GM12892 (cell line): ENCODE measurements at places on chromosomes 6 and 20.

DNA sequence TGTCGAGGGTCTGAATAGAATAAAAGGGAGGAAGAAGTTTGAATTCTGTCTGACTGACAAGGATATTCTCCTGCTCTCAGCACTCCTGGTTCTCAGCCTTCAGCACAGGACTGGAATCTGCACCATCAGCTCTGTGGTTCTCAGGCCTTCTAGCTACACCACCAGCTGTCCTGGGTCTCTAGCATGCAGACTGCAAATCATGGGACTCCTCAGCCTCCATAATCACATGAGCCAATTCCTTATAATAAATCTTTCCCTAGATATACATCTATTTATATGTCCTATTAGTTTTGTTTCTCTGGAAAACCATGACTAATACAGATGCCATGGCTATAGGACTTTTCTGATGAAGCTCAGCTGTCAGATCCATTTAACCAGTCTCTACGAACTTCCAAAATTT, 132.8 kb upstream of the ECI2 start:
- no peak for DNase-seq

DNA sequence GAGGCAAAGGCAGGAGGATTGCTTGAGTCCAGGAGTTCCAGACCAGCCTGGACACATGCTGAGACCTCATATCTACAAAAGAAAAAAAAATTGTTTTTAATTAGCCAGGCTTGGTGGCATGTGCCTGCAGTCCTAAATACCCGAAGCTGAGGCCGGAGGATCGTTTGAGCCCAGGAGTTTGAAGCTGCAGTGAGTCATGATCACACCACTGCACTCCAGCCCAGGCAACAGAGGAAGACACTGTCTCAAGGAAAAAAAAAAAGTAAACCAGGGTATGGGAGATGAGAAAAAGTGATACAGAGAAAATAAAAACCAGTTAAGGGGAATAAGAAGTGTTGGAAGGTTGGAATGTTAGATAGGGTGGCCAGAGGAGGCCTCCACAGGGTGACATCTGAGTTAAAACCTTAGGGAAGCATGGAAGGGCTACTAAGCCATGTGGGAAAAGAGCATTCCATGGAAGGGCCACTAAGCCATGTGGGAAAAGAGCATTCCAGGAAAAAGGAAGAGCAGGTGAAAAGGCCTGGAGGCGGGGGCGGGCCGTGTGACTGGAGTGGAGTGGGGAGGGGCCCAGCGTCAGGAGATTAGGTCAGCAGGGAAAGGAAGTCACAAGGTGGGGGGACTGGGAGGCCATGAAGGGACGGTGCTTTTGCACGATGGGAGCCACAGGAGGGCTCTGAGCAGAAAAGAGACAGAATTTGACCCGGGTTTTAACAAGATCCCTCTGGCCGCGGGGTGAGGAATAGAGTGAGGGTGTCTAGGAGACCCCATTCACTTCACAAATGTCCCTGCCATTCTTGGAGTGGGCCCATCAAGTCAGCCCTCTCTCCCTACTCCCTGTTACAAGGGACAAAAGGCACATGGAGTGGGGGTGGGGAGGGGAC, 18.3 kb downstream of the CPNE5 start:
- no peak for DNase-seq

DNA sequence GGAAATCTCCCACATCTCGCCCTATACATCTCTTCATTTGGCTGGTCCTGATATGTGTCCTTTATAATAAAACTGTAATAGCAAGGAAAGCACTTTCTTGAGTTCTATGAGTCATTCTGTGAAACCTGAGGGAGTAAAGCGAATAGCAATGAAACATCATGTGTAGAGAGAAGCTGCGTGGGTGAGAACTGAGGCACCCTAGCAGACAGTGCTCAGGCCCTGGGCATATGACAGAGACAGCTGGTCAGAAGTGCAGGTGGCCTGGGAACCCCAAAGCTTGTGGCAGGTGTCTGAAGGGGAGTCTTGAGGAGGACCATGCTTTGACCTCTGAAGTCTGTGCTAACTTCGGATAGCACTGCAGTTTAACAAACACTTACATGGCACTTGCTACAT, 1.3 kb upstream of the BLOC1S5 start:
- DNase-seq = no peak

- no peak for DNase-seq
Measured at GRCh38 chr6:10722570-10722819, 375 bp upstream of the TMEM14C start.

GRCh38 chr20:48106428-48106827, 321.1 kb upstream of the SULF2 start:
- DNase-seq = no peak

- no peak for DNase-seq
Measured at GRCh38 chr6:134750669-134751068, 199.2 kb downstream of the ALDH8A1 start.

DNA sequence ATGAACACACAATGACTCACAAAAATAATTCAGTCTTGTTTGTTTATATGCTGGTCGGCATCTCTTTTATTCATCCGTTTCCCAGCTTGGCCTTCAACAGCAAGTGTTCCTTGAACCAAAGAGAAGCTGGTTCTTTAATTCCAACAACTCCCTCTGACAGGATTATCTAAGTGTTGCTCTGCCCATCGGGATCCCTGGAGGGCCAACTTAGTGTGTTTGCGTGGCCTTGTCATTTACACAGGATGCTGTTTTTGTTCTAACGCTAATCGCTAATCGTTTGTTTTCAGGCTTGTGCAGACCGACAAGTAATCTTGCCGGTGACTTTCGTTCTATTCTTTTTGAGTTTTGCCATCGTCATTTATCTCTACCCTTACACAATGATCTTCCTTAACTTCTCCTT, 267.4 kb upstream of the EXOC2 start:
- no peak for DNase-seq

GRCh38 chr6:129500958-129501739, 208.8 kb downstream of the ARHGAP18 start:
- no peak for DNase-seq

GRCh38 chr6:168012431-168013249, 15.2 kb downstream of the KIF25 start:
- DNase-seq = no peak

- DNase-seq = no peak
Measured at GRCh38 chr6:90222724-90223198, 73.9 kb downstream of the BACH2 start.

DNA sequence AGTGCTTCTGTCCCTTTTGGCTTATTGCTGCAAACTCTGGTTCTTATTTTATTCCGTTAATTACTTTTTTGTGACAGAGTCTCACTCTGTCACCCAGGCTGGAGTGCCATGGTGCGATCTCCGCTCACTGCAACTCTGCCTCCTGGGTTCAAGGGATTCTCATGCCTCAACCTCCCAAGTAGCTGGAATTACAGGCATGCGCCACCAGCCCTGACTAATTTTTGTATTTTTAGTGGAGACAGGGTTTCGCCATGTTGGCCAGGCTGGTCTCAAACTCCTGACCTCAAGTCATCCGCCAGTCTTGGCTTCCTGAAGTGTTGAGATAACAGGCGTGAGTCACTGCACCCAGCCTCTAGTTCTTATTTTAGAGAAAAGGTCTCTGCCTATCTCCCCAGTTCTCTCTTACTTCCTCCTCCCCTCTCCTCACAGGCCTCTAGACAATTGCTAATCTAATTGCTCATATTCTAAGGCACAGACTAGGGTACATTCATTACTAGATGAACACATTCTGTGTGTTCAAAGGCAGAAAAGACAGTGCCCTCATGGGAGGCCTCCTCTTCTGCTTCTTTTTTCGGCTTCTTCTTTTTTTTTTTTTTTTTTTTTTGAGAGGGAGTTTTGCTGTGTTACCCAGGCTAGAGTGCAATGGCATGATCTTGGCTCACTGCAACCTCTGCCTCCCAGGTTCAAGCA, 27.0 kb downstream of the EDEM2 start:
- DNase-seq = no peak

DNA sequence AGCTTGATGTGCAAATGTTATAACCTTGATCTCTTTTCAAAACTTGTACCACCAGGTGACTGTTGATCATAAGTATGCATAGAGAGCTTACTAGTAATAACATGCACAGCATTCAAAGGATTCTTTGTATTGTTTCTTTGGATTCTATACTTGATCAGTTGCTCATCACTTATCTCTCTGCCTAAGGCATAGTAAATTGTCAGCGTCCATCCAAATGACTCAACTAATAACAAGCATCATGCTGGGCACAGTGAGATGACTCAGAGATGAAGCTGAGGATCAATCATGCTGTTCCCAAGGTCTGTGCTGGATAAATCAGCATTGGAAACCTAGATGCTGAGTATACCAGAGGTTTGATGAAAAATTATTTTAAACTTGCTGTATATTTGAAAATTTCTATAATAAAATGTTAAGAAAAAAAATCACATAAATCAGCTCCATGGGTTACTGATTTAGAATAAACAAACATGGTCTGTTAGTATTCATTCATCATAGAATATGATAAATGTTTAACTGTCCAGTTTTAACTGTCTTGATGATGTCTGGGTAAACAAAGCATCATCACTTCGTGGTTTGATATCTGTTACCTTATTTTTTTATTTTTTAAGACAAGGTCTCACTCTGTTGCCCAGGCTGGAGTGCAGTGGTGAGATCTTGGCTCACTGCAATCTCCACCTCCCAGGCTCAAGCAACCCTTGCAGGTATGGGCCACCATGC, 45.6 kb upstream of the SGK1 start:
- DNase-seq = no peak

- no peak for DNase-seq
Measured at GRCh38 chr6:122589115-122589514, 21.1 kb upstream of the PKIB start.

DNA sequence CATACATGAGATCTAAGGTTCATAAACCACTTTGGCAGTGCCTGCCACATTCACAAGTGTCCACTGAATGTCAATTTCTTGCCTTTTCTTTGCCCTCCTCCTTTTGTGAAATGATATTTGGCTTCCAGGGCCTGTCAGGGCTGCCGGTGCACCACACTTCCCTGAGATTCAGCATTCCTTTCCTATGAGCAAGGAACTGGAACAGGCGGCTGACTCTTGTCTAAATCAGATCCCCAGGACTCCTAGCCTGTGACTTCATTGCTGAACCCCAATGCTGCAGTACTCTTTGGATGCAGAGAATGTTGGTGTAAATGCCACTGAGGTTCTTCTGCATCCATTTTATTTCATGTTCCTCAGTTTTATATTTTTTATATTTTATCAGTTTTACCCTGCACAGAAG, 172.2 kb downstream of the ARID1B start:
- no peak for DNase-seq

- no peak for DNase-seq
Measured at GRCh38 chr6:12875051-12875450, 158.5 kb downstream of the PHACTR1 start.
